ENCODE measurements at places on chromosomes 12 and 14. TPM values are rescaled to one million over a fixed set of nuclear protein-coding genes. Genes with fewer than 3 reads are reported as not detected.

- peak; percentile 14 for DNase-seq
Observed at GRCh38 chr12:87305481-87305880, 723.7 kb downstream of the C12orf50 start.

RIPK3 gene
- 5.1 TPM for total RNA-seq

- DNase-seq = no peak
Observed at GRCh38 chr12:93427779-93428564, 13.8 kb downstream of the UBE2N start.

PRKAB1 gene
- total RNA-seq = 21.9 TPM

DPY19L2 gene
- total RNA-seq = 2.3 TPM

RTN1 gene
- 0.29 TPM for total RNA-seq

VWF gene
- total RNA-seq = 2,328 TPM

LAG3 gene
- total RNA-seq = 4.1 TPM

DNA sequence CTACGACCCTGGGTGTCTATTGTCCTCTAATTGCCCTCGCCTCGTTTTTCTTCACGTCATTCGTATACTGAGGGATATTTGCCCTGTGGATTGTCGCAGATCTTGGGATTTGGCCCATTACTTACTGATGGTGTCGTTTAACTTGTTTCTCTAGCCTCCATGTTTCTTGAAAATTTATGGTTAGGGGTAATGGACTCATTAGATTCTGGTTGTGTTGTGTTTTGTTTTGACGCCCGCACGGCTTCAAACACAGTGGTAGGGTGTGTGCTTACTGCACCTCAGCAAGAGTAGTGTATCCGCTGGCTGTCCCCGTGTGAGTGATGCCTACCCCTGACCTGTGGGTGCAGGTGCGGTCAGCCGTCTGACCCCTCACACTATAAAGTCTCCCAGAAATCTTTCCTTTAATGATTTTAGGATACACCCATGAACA is 874 bp upstream of the RNU6-8 start:
- DNase-seq = no peak

GRCh38 chr12:13044002-13044905 is at the start of gene FAM234B:
Gene FAM234B (plus strand): TSS chr12:13044381. CDS start chr12:13044404, 23 bp downstream.
- peak; percentile 70 for DNase-seq

DNA sequence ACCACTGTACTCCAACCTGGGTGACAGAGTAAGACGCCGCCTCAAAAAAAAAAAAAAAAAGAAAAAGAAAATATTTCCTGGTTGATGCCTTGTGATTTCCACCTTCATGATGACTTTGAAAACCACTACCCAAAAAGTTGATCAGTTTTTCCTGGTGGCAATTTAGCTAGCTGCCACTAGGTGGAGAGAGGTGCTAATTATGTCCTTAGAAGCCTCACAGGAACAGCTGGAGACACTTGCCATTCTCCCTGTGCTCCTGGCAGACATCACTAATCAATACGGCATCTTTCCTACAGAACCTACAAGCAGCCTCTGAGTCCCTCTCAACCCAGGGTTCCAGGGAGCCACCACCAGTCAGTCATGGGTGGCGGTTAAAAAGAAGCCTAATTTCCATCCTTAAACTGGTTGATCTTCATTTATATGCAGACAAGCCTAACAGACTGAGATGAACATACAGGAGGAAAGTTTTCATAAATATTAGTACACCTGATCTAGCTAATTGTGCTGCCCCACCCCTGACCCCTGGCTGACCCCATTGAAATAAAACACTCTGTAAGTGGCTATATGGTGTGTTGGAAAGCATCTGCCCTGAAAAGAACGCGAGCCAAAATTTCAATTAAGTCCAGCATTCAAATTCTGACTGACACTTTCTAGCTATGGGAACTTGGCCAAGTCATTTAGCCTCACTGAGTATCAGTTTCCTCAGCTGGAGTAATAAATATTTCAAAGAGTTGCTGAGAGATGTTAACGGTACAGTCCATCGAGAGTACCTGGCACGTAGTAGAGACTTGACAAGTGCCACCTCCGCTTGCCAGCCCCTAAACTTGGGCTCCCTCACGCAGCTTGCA is 6.2 kb upstream of the OAS1 start:
- peak; percentile 58 for DNase-seq

DNA sequence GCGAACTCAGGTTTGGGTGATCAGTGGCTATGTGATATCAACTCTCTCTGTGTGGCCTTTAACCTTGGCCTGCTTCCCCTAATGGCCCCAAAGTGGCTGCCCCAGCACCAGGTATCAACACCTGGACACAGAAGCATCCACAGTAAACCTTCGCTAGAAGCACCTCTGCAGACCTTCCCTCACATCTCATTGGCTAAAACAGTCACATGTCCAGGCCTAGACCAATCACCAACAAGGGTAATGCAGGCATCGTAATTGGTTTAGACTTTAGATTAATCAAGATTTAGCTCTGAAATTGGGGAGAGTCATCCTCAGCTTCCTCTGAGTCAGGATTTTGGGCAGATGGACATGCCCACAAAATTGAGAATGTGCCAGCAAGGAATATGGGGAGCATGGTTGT is 92.5 kb upstream of the MYL2 start:
- no peak for DNase-seq

DNA sequence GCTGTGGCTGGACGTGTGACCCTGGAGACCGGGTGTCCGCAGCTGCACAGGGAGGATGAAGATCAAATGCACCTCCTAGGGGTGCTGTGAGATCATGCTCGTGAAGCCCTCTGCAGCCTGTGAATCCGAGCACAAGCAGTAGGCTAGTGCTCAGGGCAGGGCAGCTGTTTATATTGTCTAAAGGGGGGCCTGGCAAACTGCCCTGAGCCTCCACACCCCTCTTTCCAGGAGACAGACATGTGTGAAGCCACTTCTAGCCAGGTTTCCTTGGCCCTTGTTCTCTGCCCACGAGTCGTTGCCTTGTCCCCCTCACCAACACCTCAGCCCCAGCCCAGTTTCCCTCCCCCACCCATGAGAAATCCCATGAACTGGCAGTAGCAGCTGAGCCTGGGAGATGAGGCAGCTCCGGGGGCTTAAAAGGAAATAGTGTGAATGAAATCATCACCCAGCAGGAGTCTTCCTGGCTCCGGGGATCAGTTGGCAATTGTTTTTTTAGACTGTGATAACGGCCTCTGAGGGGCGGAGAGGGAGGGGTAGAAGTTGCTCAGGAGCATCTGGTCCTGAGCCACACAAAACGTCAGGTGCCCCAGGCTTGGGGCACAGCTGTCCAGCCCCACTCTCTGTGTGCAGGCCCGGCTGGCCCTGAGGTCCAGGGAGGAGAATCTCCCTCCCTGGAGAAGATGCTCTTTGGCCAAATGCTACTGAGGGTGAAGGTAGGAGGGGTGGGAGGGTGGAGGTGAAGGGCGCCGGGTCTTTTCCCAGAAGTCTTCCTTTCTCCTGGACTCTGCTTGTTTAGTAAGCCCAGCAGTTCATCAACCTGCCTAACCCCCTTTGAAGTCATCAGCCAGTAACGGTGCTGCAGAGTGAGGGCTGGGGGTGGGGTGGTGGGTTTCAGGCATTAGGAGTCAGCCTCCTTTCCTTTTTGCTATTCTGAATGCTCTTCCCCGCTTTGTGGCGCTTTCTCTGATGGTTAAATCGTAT is 4.0 kb downstream of the FGF6 start:
- DNase-seq = no peak

P2RX2 gene
- not detected for total RNA-seq

DNA sequence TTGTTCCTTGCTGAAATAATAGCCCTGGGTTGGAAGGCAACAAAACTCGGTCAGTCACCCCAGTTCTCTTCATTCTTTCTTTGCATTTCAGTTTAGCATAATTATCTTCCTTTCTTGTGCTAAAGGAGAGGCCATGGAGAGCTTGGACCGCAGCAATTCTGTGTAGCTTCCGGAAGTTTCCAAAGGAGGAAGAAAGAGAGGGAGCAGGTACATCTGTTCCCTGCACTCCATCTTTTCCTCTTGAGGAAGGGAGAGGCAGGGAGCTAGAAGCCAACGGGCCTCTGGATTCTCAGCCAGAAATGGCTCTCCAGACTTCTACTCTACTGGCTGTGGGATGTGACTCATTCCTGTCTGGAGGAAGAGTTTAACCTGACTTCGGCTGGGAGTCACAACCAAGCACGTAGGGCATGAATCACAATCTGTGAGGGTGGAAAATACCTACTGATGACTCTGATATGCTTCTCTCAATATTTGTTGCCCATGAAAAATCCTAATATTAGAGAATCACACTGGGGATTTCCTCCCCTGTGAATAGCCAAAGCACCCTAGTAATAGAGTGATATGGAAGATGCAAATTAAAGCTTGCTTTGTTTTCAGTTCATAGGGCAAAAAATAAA is 17.0 kb downstream of the ANO6 start:
- peak; percentile 97 for DNase-seq

DNA sequence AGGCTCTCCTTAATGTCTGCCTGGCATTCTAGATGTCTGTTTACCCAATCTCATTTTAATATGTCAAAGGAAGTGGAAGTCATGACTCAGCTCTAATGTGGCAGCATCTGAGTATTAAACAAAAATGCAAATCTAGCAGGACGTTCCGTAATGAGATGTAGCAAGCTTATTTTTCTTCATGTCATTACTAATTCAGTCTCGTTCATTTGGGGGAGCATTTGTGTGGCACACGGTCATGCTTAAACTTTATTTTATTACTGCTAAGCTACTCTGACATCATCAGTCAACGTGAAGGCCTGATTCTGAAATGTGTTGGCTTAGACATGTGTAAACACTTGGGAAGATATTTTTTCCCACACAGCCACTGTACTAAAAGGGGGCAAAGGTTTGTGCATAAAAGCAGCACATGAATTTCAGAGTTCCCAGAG is 326.7 kb upstream of the TMPO start:
- DNase-seq = peak; percentile 75

GRCh38 chr14:97916100-97916499 is 1118.9 kb downstream of the VRK1 start:
- no peak for DNase-seq

DNA sequence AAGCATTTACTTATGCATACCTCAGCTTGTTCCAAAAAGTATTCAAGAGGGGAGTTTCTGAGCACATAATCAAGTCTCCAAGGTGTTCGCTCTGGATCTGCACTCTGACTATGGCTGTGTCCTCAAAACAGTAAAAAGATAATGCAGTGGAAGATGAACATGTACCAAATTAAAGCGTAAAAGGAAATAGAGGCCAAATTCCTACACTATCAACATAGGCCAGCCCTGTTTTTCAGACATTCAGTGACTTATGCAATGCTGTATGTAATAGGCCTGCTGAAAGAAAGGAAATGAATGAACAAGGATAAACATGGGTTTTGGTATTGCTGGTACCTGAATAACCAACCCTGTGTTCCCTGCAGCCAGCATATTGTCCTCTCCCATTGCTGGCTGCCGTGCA is 115.7 kb downstream of the SAMD4A start:
- peak; percentile 84 for DNase-seq

DNA sequence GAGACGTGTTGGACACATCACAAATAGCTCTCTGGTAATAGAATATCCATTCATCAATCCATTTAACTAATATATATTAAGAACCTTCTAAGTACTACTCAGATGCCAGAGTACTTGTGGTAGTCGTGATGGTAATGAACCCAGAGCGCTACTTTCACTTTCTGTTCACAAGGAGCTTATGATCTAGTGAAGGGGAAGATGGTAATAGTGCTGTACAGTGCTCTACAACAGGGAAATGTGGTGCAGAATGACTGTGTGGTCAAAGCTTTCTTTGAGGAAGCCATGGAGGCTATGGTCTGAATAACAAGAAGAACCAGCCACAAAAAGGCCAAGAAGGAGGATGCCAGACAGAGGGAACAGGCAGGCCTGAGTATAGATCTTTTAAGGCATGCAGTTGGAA is 212.0 kb downstream of the PTPRO start:
- no peak for DNase-seq

DNA sequence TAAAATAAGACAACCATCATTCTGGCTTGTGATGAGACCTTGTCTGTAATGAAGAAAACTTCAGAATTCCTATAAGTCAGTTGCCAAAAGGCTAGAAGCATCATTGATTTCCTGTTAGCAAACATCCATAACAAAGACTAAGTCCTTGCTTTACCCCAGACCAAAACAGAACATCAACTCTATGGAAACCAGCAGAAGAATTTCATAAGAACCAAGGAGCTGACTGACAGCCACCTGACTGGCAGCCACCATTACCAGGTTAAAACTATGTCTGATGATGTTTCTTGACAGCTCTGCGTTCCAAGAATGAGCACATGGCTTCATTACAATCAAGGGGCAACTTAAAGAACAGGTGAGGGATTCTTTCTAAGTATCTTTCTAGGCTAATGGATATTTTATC is 29.3 kb downstream of the HECTD4 start:
- DNase-seq = no peak

- DNase-seq = peak; percentile 13
Observed at GRCh38 chr14:99393059-99393655, 87.5 kb downstream of the SETD3 start.

LYZ gene
- total RNA-seq = not detected

DNA sequence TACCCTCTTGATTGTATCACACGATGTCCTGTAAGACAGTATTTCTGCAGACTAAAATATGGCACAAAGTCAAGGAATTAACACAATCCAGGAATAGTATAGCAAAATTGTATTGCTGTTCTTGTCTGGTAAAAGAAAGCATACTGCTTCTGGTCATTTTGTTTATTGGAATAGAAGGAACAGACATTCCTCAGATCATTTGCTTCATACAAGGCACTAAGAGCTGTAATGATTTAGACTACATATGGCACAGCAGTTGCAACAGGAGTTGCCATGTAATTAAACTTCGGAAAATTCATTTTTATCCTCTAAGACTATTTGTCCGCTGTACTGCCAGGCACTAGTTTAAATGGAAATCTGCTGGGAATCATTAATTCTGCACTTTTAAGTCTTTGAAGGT is 7.6 kb upstream of the KERA start:
- no peak for DNase-seq

GRCh38 chr12:69490920-69491643 is 20.9 kb downstream of the FRS2 start:
- DNase-seq = no peak

GRCh38 chr12:116520801-116521471 is 38.2 kb upstream of the MAP1LC3B2 start:
- peak; percentile 29 for DNase-seq

- no peak for DNase-seq
Observed at GRCh38 chr12:54051874-54052437, 1.7 kb upstream of the HOXC4 start.

OVCH1 gene
- total RNA-seq = not detected

DNA sequence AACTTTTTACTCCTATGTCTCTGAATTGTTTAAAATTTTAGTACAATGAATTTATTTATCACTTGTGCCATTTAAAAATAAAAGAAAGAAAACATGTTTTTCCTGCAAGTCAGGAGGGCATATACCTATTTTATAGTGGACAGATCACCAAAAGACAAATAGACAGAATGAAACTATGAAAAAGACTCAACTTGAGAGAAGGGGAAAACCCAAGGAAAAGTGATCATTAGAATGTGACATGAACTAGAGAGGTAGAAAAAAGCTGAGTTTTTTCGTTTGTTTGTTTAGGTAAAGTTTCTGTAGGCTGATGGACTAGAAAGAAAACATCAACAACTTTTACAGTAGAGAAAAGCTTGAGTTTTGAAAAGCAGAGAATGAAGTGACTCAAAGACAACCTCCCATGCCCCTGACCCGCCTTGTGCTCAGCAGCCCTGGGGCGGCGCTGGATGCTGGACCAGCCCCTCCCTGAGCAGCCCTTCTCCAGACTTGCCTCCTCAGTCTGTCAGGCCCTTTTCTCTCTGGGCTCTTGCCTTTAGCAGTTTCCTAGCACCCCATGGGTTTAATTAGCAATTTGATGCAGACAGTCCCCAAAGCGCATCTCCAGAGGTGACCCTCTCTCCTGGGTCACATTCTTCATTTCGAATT is 95.1 kb upstream of the ARID2 start:
- no peak for DNase-seq

CAPZA3 gene
- total RNA-seq = not detected

HRK gene
- not detected for total RNA-seq

- peak; percentile 89 for DNase-seq
Observed at GRCh38 chr12:3216726-3217682, 139.8 kb downstream of the TSPAN9 start.

Data from endothelial cell of umbilical vein (primary cell).